Hypothalamus (tissue), 51 donors: ENCODE measurements at places on chromosomes 13 and 19.

- DNase-seq, result no peak
Observed at GRCh38 chr13:92802776-92803175, 423.8 kb upstream of the GPC6 start.

DNA sequence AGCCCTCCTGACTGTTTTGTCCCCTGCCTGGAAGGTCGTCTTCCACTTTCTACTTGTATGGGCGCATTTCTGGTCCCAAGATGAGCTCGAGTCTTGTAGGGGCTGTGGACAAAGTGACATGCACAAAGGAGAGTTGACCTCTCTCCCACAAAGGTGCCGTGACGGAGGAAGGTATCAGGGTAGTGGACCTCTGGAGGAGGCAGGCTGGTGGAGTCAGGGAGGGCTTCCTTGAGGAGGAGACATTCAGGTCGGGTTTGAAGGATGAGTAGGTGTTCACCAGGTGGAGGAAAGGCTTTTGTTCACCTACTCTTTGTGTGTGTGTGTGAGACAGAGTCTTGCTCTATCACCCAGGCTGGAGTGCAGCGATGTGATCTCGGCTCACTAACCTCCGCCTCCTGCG is 1.7 kb downstream of the CYTH2 start:
- DNase-seq, result no peak

- no peak for DNase-seq
Observed at GRCh38 chr13:113168211-113168610, 9.8 kb downstream of the PROZ start.

DNA sequence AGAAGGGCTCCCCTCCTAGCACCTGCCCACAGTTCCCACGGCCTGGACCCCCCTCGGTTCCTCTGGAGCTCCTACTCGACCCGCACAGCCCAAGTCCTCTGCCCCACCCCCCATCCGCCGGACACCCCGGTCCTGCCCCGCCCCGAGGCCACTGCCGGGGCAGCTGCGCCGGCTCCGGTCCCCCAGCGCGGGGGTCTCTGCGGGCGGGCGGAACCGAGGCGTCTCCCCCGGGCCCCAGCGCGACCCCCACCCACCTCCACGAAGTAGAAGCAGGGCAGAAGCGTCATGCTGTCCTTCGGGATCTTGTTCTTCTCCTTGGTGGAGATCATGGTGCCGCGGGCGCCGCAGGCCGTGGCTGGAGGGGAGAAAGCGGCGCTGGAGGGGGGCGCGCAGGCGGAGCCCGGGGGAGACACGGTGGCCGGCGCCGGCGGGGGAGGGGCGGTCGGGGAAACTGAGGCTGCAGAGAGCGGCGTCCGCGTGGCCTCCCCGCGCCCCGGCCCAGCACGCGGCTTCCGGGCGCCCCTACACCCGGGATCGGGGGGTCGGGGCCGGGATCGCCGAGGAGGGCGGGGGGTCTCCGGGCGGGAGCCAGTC is 427 bp downstream of the PLPPR3 start:
- DNase-seq, result no peak

- DNase-seq, result peak; percentile 27
Observed at GRCh38 chr19:41298348-41298964, 11.5 kb upstream of the CCDC97 start.

DNA sequence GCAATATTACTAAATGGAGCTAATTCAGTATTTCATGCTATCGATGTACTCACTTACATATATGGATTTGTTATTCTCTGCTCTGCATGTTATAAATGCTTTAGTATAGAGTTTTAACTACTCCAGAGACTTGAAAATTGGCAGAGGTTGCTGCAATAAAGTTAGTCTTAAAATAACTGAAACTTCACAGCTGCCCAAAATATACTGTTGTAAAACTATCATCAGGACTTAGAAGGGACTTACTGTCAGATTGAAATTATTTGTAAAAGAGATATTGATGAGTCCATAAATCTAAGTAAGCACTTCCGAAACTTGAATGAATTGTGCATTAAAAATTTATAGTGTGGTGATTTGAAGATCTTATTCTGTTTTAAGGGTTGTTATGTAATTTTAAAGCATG is 1178.2 kb upstream of the PCDH20 start:
- no peak for DNase-seq

GRCh38 chr13:46728777-46729176 is 68.2 kb downstream of the ESD start:
- DNase-seq, result no peak

- DNase-seq, result no peak
Observed at GRCh38 chr13:113862931-113863523, 849 bp downstream of the GAS6 start.

DNA sequence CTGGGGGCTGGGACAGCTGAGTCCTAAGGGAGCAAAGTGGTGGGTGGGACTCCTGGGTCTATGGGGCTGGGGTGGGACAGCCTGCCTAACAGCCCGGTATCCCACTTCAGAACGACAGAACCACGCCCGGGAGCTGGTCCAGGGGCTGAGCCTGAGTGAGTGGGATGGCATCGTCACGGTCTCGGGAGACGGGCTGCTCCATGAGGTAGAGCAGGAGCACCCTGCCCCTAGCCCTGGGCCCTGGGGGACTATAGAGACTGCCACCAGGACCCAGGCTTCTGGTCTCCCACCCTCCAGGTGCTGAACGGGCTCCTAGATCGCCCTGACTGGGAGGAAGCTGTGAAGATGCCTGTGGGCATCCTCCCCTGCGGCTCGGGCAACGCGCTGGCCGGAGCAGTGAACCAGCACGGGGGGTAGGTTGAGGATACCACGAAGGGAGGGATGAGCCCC is 8.6 kb downstream of the SPHK2 start:
- no peak for DNase-seq

DNA sequence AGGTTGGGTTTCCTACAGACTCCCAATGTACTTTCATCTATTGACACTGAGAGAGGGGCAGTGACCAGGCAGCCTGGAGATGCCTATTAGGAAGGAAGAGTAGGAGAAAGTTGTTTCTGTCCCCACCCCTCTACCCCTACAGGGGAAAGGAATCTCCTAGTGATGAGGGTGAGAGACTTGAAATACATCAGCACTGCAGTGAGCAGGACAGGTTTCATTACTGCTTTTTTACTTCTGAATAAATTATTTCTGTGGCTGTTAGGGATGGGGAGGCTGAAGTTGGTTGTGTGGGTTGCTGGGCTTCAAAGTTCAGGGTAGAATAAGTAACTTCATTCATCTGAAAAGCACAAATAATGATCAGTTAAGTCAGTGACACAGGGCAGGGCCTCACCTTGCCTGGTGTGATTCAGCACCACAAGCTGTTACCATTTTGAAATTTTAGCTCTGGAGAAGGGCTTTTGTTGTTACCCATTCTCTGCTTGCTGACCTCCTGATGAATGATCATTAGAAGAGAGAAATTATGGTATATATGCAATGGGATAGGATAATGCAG is 19.3 kb downstream of the CEACAM1 start:
- no peak for DNase-seq

DNA sequence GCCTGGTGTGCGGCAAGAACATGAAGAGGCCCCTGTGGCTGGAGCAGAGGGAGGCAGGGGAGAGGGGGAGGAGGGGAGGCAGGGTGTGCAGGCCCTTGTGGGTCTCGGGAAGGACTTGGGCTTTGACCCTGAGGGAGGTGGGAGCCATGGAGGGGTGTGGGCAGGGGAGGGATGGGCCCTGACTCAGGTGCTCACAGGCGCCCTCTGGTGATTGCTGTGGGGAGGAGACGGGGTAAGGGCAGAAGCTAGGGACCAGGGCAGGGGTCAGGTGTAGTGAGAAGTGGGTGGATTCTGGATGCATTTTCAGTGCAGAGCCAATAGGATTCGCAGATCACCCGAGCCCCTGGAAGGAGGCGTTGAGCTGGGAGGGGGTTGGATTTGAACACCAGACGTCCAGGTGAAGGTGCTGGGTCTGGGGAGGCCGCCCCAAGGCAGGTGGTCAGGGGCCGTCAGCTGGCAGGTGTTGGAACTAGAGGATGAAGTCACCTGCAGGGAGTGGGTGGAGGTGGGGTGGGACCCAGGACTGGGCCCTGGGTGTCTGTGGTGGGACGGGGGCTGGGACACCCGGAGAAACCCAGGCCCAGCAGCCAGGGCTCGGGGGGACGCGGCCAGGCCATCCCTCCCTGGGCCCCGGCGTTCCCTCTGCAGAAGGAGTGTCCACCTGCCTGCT is 185.4 kb downstream of the KDM4B start:
- no peak for DNase-seq

GRCh38 chr13:102651392-102651791 is 43.5 kb downstream of the METTL21C start:
- DNase-seq, result no peak

DNA sequence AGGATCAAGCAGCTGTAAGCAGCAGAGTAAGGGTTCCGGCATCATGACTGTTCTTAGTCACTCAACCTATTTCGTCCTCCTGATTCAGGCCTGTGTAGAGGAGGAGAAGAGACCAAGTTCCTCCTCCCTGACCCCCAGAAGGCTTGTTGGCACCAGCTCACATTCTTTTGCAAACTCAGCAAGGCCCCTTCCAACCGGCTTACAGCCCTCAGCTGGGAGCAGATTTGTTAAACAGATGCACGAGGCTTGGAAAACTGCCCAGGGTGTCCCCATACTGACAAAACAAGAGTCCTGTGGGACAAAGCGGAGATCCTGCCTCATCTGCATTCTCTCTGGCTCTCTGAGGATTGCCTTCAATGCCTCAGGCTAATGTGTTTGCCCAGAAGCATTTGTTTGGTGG is 113.2 kb upstream of the SOX21 start:
- peak; percentile 83 for DNase-seq

DNA sequence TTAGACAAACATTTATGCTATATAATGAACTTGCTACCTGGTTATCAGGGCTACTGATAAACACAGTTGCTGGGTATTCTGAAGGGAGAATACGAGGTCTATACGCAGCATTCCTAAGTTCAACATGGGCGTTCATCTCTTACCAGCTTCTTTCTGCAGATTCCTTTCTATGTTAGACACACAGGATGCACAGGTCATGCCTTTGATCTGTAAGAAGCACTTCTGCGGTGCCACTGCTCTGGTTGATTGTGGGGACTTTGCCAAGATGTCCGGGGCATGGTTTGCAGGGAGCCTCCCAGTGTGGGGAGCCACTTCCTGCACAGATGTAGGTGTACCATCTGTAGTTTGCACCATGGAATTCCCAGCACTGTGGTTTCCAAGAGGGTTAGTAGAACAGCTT is 40.9 kb downstream of the ATP7B start:
- DNase-seq, result no peak

GRCh38 chr19:34082289-34083077 is 89.8 kb upstream of the LSM14A start:
- DNase-seq, result no peak

- DNase-seq, result no peak
Observed at GRCh38 chr13:64327505-64328194, 2902.5 kb downstream of the PCDH9 start.

DNA sequence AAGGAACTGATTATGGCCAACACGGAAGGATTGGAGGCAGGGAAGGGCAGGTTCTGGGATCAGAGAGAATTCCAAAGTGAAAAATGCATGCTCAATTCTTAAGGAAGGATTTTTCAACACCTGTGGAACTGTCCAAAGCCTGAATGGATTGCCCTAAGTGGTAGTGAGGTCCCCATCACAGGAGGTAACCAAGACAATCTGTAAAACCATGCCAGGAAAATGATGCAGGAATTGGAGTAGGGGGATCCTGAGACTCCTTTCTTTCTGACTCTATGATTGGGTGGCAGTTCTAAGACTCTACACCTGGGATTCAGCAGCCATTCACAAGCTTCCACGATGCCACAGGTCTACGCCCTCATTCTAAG is 56.5 kb upstream of the ZNRF4 start:
- no peak for DNase-seq

GRCh38 chr13:76991432-76991795 is 467 bp upstream of the CLN5 start:
- DNase-seq, result no peak

- DNase-seq, result no peak
Observed at GRCh38 chr13:74110053-74110452, 24.2 kb downstream of the KLF12 start.

- peak; percentile 6 for DNase-seq
Observed at GRCh38 chr19:12194827-12195731, 32.2 kb downstream of the ZNF136 start.

DNA sequence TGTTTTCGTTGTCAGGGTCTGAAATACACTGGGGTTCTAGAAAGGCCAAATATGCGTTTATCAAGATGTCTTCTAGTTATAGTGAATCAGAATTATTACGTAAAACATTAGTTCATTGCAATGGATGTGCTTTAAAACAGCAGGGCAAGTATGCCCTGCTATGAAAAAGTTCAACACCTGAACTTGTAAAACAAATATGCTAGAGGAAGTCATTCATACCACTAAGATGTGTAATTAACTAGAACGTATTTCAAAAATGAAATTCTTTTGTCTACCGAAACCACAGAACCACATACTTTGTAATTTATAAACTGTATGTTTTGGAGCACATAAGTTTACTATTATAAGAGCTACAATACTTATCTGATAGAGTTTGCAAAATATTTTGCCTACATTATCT is 266.2 kb downstream of the KCTD12 start:
- DNase-seq, result no peak

DNA sequence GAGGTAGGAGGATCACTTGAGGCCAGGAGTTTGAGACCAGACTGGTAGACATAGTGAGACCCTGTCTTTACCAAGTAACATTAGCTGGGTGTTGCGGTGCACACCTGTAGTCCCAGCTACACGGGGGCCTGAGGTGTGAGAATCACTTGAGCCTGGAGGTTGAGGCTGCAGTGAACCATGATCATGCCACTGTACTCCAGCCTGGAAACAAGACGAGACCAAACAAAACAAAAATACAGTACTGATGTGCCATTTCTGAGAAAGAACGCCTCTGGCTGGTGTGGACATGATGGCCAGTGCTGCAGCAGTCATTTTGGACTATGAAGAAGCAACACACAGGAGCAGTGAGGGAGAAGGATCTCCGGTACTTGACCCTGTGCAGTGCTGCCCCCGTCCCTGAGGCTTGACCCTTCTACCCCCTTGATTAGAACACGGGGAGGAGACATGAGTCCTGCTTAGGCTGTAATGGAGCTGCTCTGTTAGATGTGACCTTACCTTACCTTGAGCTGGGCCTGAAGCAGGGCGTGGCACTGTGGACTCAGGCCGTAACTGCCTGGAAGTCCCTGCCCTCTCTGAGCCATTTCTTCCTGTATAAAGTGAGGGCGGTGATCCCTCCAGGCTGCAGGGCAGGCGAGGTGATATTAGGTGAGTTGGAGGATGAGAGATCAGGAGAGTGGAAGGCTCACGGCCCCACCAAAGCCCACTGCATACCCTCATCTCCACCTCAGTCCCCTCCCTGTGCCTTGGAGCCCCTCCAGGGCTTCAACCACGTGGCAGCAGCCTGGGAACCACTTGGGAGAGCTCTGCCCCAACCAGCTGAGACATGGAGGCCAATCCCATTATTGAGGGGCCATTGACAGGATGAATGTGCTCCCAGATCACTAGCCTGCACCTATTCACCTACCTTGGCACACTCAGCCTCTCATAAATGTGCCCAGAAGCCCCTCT is 5.9 kb downstream of the RPL18A start:
- DNase-seq, result no peak
